IPS DF 6.9 (cell line): ENCODE measurements at places on chromosomes 1 and 21.

- no peak for DNase-seq
- H3K4me1 ChIP-seq: peaks cover 3% of the 10 kb centered on the region; the same call in 1 of the 2 replicates
- no peak overlapping the region for H3K27ac ChIP-seq
- H3K36me3 ChIP-seq: no peaks in the 10 kb centered on the region
- H3K27me3 ChIP-seq: no peaks in the 10 kb centered on the region
Observed at GRCh38 chr1:66275601-66276023, 258.3 kb upstream of the SGIP1 start.

- no peaks in the 10 kb centered on the region for H3K36me3 ChIP-seq
- H3K27me3 ChIP-seq: no peaks in the 10 kb centered on the region
- H3K27ac ChIP-seq: no peak overlapping the region
- H3K4me3 ChIP-seq: no peak overlapping the region
- H3K4me1 ChIP-seq: peaks cover 6% of the 10 kb centered on the region
- DNase-seq: no peak
Observed at GRCh38 chr1:226665505-226666163, 73.4 kb downstream of the ITPKB start.

DNA sequence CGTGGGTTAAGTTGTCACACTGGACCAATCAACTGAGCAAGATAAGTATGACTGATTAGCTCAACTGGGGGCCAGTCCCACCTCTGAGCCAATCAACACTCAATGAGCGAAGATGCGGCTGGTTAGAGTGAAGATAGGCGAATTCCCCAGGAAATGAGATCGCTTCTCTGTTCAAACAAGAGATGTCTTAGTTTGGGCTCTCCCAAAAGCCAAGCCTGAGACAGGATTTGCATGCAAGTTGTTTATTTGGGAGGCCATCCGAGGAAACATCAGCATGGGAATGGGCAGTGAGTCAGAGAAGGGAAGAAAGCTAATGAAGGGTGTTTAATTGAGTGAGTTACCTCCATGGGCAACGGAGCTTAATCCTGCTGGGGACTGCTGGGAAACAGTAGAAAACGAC is 4.9 kb upstream of the GJB5 start:
- H3K36me3 ChIP-seq: no peaks in the 10 kb centered on the region
- no peak for DNase-seq
- H3K27me3 ChIP-seq: no peaks in the 10 kb centered on the region
- 0 out of 2 replicates have a peak, but pooled peaks cover 1% of the 10 kb centered on the region for H3K4me1 ChIP-seq
- H3K4me3 ChIP-seq: no peak overlapping the region

DNA sequence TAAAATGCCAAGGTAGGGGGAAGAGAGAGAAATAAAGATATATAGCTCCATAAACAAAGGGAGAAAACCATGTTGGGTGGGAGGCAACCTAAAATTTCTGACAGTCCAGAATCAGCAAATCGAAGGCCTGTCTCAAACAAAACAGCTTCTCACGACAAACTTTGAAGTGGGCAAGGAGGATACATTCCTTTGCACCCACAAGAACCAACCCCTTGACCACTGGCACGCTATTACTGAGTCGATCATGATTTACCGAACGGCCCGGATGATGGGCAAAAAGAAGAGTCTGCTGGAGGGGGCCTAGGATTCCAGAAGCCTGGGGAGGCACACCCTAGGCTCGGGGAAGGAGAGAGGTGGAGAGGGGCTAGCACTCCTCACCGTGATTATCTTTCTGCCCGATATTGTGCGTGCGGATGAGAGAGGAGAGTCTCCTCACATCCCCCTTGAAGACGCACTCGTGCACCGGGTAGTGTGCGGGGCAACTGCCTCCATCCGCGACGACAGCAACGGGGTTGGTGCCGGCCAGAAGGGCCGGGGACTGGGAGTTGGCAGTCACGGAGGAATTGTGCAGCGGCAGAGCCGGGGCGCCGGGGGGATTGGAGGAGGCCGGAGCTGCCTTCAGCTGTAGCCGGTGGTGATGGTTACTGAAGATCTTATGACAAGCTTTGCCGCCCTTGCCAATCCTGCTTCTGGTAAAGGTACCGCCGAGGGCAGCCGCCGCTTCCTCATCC is 756 bp downstream of the ANKRD13C start:
- peak overlapping the region; percentile 92 for H3K4me3 ChIP-seq
- H3K27me3 ChIP-seq: no peaks in the 10 kb centered on the region

DNA sequence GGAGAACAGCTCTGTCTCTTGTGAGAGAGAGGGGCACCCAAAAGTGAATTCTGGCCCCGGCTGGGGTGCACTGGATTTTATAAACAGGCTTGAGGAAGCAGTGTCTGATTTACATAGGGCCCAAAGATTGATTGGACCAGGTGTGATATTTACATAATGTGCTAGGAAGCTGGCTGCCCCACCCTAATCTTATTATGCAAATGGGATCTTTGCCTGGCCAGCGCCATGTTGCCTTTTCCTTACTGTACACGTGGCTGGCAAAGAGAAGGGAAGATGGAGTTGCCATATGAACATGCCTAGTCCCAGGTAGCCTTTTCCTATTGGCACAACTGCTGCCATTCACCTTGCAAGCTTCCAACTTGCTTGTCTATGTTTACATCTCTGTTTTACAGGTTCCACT is 29.0 kb upstream of the CFHR4 start:
- H3K27me3 ChIP-seq: no peaks in the 10 kb centered on the region
- H3K27ac ChIP-seq: no peak overlapping the region
- DNase-seq: no peak
- H3K4me3 ChIP-seq: no peak overlapping the region

DNA sequence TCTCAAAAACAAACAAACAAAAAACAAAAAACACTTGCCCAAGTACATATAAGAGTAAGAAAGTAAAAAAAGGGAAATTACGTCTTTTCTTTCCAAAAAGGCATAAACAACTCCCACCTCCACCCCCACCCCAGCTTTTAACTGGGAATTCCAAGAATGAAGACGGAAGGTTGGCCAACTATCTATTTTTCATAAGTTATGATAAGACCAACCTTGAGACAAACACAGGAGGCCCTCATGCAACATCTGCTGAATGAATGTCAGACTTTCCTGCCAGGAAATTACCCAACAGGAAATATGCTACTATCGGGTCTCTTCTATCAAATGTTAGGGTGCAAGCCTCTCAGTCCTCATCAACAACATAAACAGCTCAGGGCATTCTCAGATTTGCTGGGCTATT is 1.9 kb downstream of the BSDC1 start:
- peaks cover 2% of the 10 kb centered on the region; the same call in 1 of the 2 replicates for H3K4me1 ChIP-seq
- H3K27ac ChIP-seq: no peak overlapping the region
- no peak overlapping the region for H3K4me3 ChIP-seq
- DNase-seq: no peak

DNA sequence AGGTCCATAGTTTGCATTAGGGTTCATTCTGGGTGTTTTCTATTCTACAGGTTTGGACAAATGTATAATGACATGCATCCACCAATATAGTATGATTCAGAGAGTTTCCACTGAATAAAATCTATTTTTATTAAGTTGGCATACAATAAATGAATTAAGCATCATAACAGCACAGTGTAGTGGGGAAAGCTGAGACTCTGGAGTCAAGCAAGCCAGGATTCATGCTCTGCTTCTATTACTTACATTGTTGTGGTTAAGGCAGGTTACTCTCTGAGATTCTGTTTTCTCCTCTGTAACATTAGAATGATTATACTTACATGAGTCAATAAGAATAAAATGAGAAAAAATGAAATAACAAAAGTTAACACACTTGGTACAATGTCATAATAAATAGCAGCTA is 131.3 kb downstream of the SLC30A10 start:
- no peaks in the 10 kb centered on the region for H3K4me1 ChIP-seq
- H3K4me3 ChIP-seq: no peak overlapping the region
- no peak for DNase-seq
- no peak overlapping the region for H3K27ac ChIP-seq

GRCh38 chr1:60699325-60699724 is 383.0 kb upstream of the NFIA start:
- DNase-seq: no peak
- no peak overlapping the region for H3K27ac ChIP-seq
- no peaks in the 10 kb centered on the region for H3K27me3 ChIP-seq
- H3K4me3 ChIP-seq: no peak overlapping the region
- no peaks in the 10 kb centered on the region for H3K4me1 ChIP-seq
- no peaks in the 10 kb centered on the region for H3K36me3 ChIP-seq

- no peaks in the 10 kb centered on the region for H3K36me3 ChIP-seq
- no peak overlapping the region for H3K27ac ChIP-seq
- peaks cover 23% of the 10 kb centered on the region for H3K4me1 ChIP-seq
- no peaks in the 10 kb centered on the region for H3K27me3 ChIP-seq
Observed at GRCh38 chr1:180927841-180928240, 15.1 kb downstream of the KIAA1614 start.

- no peak overlapping the region for H3K27ac ChIP-seq
- peaks cover 4% of the 10 kb centered on the region; the same call in 1 of the 2 replicates for H3K4me1 ChIP-seq
- no peak for DNase-seq
Observed at GRCh38 chr1:20612221-20612746, 21.0 kb upstream of the PINK1 start.

DNA sequence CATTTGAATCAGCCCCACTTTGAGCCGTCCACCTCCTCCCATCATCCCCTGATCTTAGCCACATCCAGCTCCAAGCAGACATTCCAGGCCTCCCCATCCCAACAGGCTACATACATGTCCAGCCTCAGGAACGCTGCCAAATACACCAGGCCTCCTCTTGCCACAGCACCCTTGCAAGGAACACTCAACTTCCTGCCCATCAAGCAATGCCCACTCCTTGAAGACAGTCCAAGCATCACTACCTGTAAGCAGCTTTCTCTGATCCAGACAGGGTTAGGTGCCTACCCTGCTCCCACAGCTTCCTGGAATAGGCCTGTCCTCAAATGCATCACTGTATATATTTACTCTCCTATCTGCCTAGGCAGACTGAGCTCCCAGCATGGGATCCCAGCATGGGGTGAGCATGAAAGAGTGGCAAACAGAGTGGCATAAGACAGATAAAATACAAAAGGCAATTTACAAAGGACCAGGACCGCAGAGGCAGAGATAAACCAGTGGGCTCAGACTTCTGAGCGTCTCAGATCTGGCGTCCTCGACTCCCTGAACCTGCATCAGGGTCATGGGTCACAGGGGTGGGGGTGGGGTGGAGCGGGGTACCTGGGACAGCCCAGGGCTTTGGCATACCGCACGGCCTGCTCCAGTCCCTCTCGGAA is 816 bp downstream of the HYI start:
- no peak for DNase-seq
- H3K4me1 ChIP-seq: peaks cover 2% of the 10 kb centered on the region; the same call in 1 of the 2 replicates
- H3K36me3 ChIP-seq: peaks cover 19% of the 10 kb centered on the region
- no peaks in the 10 kb centered on the region for H3K27me3 ChIP-seq
- H3K27ac ChIP-seq: no peak overlapping the region
- H3K4me3 ChIP-seq: peak overlapping the region; percentile 61; the same call in 1 of the 2 replicates

DNA sequence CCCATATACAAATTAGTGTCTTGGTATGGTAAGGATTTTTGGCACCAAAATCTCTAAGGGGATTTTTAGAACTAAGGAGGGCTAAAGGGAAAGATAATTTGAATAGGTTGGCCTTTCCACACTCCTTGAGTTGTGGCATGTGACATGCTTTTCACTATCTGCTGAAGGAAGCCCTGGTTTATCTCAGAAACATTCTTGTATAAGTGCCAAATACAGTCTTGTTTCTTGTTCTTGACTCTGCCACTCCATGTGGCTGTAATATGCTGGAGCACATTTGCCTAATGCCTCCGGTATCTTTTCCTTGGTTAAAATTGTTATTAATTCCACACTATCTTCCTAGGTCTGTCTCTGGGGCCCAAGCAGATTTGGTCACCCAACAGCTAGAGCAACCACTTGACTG is 457.0 kb downstream of the USP25 start:
- H3K4me3 ChIP-seq: no peak overlapping the region
- no peaks in the 10 kb centered on the region for H3K4me1 ChIP-seq
- no peak for DNase-seq
- H3K36me3 ChIP-seq: no peaks in the 10 kb centered on the region
- H3K27me3 ChIP-seq: no peaks in the 10 kb centered on the region

- no peak for DNase-seq
- no peaks in the 10 kb centered on the region for H3K27me3 ChIP-seq
- no peak overlapping the region for H3K4me3 ChIP-seq
- H3K27ac ChIP-seq: no peak overlapping the region
- no peaks in the 10 kb centered on the region for H3K4me1 ChIP-seq
Observed at GRCh38 chr1:94002046-94002787, 93.0 kb upstream of the GCLM start.

- no peak for DNase-seq
- no peak overlapping the region for H3K27ac ChIP-seq
- H3K4me3 ChIP-seq: no peak overlapping the region
Observed at GRCh38 chr1:209506101-209506500, 77.4 kb upstream of the CAMK1G start.

DNA sequence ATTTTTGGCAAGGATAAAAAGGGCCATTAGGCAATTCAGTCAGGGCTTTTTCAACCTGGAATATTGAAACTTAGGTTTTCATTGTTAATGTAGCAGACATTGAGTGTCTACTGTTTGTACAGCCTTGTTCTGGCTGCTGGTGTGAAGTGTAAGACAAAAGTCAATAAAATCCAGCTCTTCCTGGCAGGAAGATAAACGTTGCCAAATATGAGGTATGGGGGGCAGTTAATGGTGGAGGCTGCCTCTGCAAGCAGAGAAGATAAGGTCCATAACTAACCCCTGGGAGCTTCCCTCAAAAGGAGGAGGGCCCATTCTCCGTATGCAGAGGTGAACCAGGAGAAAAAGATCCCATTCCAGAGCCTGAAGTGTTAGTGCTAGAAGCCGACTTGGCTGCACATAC is 19.5 kb upstream of the SHE start:
- DNase-seq: no peak
- no peaks in the 10 kb centered on the region for H3K4me1 ChIP-seq
- H3K4me3 ChIP-seq: no peak overlapping the region
